ENCODE measurements at places on chromosomes 3 and 15. TPM values are rescaled to one million over a fixed set of nuclear protein-coding genes. Genes with fewer than 3 reads are reported as not detected.

DUOXA2 gene
- not detected for total RNA-seq

ALDH1A2 gene
- total RNA-seq = 1.5 TPM

ZNF639 gene
- 32.2 TPM for total RNA-seq

CPEB1 gene
- total RNA-seq = not detected

IL5RA gene
- total RNA-seq = not detected

CDHR4 gene
- 0.16 TPM for total RNA-seq

ARMC8 gene
- 48.4 TPM for total RNA-seq

BCL2A1 gene
- total RNA-seq = 12.0 TPM

FAM107A gene
- not detected for total RNA-seq

GOLGA6L2 gene
- total RNA-seq = not detected

LIPH gene
- not detected for total RNA-seq

GJD2 gene
- not detected for total RNA-seq

NPHP3 gene
- 13.2 TPM for total RNA-seq

CX3CR1 gene
- 0.41 TPM for total RNA-seq

FOXL2NB gene
- total RNA-seq = not detected

DGKG gene
- 0.66 TPM for total RNA-seq

CFAP91 gene
- total RNA-seq = not detected

TSC22D2 gene
- 8.5 TPM for total RNA-seq

ZNF502 gene
- total RNA-seq = 1.3 TPM

BTLA gene
- total RNA-seq = 16.2 TPM

CALML4 gene
- 13.1 TPM for total RNA-seq

CORO2B gene
- total RNA-seq = not detected

ZNF385D gene
- total RNA-seq = not detected

P2RY1 gene
- total RNA-seq = 0.35 TPM

CEP19 gene
- 5.4 TPM for total RNA-seq

MORC1 gene
- not detected for total RNA-seq

SLC22A14 gene
- total RNA-seq = not detected

ABHD5 gene
- 12.9 TPM for total RNA-seq

All from activated CD8-positive, alpha-beta memory T cell treated with anti-CD3 and anti-CD28 coated beads, Interleukin-2, amount 10 ng/mL, durations not matched to agents 7 days and 5 days (primary cell).